ENCODE measurements at places on chromosomes 6 and 20.

DNA sequence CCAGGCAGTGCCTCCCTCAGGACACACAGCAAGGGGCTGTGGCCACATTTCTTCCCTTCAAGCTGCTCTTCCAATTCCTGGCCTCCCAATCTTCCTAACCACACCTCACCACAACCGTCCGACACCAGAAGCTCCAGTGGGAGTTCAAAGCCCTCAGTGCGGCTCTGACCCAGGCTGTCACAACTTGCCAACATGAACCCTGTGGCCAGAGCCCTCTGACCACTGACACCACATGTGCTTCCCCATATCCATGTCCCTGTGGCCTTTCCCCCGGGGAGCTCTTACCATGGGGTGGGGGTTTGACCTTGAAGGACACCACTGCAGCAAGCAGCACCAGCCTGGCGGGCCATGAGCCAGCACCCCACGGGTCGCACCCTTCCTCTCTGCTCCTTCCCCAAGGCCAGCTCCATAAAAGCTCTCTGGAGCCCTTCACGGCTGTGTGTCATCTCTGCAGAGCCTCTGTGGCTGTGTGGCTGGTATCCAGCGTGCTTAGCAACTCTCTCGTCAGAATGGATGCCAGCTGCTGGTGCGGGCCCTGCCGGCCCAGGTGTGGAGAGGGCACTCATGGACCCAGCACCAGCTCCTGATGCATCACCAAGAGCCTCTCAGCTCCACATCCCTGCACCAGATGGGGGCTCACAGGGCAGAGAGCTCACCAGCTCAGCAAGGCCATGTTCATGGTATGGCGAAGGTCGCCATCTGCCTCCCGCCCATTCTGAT lies 106.1 kb downstream of the PSMB1 start:
- DNase-seq = no peak

- DNase-seq = no peak
These were observed 107.8 kb downstream of the COL19A1 start for GRCh38 chr6:69974193-69974592.

DNA sequence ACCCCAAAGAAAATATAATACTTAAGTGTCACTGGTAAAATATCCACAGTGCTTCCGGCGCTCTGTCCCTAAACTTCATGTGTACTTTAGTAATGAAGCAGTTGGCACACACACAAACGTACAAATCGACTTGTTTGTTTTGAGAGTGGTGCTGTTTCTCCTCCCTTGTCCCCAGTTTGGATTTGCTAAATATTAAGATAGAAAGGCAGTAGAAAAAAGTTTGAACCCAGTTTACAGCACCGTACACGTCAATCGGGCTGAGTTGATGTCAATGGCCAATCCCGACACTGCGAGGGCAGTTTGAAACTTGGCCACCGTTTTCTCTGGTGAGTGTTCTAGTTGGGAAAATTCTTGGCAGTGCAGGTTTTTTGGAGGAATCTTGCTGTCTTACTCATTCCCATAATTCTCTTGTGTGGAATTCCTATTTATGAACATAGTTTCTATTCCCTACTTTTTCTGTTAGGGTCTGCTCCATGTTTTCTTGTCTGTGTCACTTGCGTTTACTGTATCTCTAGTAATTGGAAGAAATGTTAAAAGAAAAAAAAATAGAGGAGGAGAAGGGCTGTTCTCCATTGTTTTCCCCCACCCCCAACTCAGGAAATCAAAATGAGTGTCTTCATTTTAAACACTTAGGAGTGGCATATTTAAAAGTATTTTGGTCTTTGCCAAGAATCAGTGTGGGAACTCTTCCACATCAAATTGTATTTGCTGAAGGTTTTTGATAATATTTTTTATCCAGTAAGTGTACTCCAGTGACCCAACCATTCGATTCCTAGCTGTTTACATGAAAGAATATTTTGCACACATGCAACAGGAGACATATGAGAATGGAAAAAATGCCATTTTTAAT lies 72.3 kb downstream of the OR2B2 start:
- DNase-seq = peak; percentile 22

GRCh38 chr6:90442366-90442765 lies 144.5 kb downstream of the MAP3K7 start:
- no peak for DNase-seq

GRCh38 chr20:3470627-3471396 lies at the start of gene ATRN:
Gene ATRN, plus strand, starts transcription at chr20:3471018. Its CDS starts 90 bp downstream, at chr20:3471108.
- DNase-seq = peak; percentile 89

- no peak for DNase-seq
These were observed 74.5 kb upstream of the ZNF184 start for GRCh38 chr6:27547157-27548075.

- DNase-seq = no peak
These were observed 528.9 kb downstream of the EPM2A start for GRCh38 chr6:145206247-145206907.

- DNase-seq = peak; percentile 17
These were observed 67.3 kb upstream of the ZNF217 start for GRCh38 chr20:53660947-53661381.

DNA sequence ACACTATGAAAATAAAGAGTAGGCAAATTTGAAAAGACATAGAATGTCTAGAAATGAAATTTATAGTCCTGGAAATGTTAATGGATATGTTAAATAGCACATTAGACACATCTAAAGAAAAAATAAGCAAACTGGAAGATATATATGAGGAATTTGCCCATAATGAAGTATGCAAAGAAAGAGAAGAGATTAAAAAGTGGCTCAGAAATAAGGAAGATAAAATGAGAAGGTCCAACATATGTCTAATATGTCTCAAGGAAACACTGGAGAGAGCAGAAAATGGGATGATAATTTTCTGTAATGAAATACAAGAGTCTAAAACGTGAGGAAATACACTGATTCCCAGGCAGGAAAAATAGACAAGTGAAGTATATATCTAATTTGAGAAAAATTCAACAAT lies 36.6 kb upstream of the ARID1B start:
- no peak for DNase-seq

GRCh38 chr6:149201068-149201655 lies 116.3 kb upstream of the TAB2 start:
- DNase-seq = no peak

DNA sequence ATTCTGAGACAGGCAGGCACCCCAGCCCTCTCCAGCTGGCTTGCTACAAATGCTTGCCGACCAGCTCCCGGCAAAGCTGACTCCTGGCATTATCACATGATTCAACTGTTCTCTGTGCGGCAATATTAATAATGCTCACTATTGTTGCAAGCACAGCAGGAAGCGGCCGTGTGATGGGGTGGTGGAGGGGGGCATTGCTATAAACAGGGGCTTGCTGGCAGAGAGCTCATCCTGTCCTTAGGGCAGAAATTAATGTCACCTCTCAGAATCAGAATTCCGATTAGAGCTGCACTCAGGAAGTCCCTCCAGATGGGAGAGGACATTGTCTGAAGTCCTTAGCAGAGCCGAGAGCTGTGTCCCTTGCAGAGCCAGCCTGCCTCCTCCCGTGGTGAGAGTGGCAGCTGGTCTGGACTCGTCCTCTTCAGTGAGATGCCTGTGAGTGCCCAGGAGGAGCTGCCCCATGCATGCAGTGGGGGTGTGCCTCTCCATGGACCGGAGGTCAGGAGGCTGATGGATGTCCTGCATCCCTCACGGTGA lies 162.5 kb downstream of the CDH4 start:
- DNase-seq = no peak

GRCh38 chr20:24873025-24873620 lies 75.9 kb upstream of the CST7 start:
- no peak for DNase-seq

- DNase-seq = no peak
These were observed 185.5 kb upstream of the AKAP12 start for GRCh38 chr6:151054306-151054705.

- DNase-seq = no peak
These were observed 17.6 kb upstream of the ENTPD6 start for GRCh38 chr20:25177890-25178321.

DNA sequence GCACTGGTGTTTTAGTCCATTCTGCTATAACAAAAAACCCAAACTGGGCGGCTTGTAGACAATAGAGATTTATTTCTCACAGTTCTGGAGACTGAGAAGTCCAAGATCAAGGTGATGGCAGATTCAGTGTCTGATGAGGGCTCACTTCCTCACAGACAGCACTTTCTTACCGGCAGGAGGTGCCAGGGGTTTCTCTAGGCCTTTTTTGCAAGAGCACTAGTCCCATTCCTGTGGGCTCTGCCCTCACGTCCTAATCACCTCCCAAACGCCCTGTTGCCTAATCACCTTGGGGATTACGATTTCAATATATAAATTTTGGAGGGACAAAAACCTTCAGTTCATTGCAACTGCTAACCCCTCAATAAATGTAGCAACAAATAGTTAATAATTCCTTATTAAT lies 140.0 kb upstream of the SGK1 start:
- DNase-seq = no peak

- DNase-seq = no peak
These were observed 37.1 kb downstream of the CDH22 start for GRCh38 chr20:46270977-46271744.

DNA sequence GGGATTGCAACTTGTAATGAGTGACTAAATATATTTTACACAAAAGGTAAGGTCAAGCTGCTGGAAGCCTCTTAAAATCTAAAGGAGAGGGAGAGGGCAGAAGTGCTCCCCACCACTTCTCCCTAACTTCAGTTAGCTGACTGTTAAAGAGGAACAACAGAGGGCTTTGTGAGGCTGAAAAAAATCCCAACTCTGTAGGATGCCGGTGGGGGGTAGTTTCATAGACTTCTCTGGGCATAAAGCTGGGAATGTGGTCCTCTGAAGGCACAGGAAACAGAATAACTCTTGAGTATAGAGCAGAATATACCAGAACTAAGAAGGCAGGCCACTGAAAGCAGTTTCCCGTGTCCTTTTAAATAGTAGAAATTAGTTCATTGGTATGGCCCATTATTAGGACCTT lies 71.6 kb downstream of the KIF6 start:
- DNase-seq = no peak

- no peak for DNase-seq
These were observed 533.6 kb downstream of the PTPRT start for GRCh38 chr20:42656130-42656529.

GRCh38 chr6:43695215-43695966 lies 7.8 kb upstream of the MRPS18A start:
- DNase-seq = no peak

GRCh38 chr20:53778041-53778516 lies 184.4 kb upstream of the ZNF217 start:
- DNase-seq = no peak

DNA sequence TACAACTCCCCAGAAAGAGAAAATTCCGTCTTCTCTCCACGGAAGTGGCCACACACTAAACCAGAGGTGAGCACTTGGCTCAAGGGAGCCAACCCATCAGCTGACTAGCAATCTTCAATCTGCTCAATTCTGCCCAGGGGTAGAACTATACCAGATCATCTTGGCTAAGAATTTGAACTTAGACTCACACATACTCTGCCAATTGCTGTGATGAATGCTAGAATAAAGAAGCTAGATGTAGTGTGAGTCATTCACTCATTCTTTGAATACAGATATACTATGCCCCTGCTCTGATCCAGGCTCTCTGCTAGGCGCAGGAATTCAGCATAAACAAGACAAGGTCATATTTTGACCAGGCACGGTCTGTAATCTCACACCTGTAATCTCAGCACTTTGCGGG lies 147.9 kb upstream of the SHLD1 start:
- no peak for DNase-seq

GRCh38 chr6:37507077-37507476 lies 7.4 kb upstream of the CCDC167 start:
- DNase-seq = no peak

- DNase-seq = no peak
These were observed 661.3 kb downstream of the BCKDHB start for GRCh38 chr6:80767808-80768207.

GRCh38 chr6:21189759-21190158 lies 403.8 kb upstream of the SOX4 start:
- DNase-seq = no peak

GRCh38 chr6:165676435-165677068 lies 13.5 kb upstream of the PDE10A start:
- no peak for DNase-seq

GRCh38 chr20:1417273-1417672 lies 24.4 kb upstream of the FKBP1A start:
- DNase-seq = no peak

DNA sequence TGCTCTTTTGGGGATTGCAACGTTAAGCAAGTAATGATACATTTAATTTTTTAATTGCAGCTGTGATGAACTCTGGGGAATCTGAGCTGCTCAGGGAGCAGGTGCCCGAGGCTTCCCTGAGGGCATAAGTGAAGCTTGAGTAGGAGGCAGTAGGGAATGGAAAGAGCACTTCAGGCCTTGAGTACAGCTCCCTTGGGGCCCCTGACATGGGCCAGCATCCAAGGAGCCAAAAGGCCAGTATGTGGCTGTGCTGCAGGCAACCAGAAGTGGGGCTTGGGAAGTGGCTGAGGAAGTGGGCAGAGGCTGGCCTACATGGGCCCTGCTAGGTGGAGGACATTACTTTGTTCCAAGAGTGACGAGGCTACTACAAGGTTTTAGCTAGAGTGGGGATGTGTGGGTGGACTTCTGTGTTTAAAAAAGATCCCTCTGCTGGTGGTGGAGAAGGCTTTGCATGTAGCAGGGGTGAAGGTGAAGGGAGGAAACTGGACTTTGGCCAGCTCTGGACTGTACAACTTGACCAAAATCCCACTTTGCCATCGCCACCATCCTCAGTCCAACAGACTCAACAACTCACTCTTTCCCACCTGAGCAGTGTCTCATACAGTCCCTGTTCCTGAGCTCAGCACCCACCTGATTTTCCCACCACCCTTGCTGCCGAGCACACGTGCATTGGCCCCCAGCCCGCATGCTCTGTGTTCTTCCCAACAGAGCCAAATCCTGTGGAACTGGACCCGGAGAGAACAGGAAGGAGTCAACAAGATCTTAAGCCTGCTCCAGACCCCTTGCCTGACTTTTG lies 10.9 kb upstream of the ZNF831 start:
- no peak for DNase-seq

- no peak for DNase-seq
These were observed 1.7 kb upstream of the VSTM2L start for GRCh38 chr20:37901240-37901639.

GRCh38 chr6:85458184-85458583 lies 8.3 kb downstream of the NT5E start:
- DNase-seq = no peak

- DNase-seq = no peak
These were observed 9.6 kb downstream of the C20orf203 start for GRCh38 chr20:32664012-32664677.

DNA sequence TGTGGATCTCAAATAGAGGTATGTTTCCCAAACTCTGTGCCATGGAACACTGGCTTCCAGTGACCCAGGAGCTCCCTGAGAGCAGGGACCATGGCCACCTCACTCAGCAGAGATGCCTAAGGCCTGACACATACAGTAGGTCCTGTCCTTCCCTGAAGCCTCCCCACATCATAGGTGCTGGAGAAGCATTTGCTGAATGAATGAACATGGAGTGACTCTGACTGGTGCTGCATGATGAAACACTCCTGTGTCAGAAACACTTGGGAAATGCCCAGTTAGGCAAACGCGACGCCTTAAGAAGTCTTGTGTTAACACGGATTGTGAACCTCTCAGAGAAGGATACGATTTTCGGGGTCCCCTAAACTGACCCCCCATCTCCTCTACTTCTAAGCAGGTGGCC lies 14.3 kb downstream of the SLA2 start:
- DNase-seq = no peak
